GM12892 (cell line): ENCODE measurements at places on chromosomes 7 and 10.

- DNase-seq = no peak
Observed at GRCh38 chr10:109773288-109774120, 149.8 kb downstream of the XPNPEP1 start.

DNA sequence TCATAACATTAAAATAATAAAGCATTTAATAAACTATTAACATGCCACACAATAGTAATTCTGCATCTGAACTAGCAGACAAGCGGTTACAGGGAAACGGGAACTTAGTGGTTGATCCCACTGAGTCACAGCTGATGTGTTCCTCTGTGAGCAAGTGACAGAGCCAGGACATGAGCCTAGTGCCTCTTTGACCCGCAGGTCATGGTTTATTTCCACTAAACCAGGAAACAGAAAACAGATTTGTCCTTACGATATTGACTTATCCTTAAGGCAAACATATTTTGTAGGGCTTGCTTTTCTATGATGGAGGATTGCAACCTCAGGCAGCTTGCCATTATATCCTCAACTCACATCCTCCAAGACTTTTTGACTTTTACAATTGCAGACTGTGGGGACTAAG lies 987.3 kb downstream of the CCSER2 start:
- DNase-seq = no peak

DNA sequence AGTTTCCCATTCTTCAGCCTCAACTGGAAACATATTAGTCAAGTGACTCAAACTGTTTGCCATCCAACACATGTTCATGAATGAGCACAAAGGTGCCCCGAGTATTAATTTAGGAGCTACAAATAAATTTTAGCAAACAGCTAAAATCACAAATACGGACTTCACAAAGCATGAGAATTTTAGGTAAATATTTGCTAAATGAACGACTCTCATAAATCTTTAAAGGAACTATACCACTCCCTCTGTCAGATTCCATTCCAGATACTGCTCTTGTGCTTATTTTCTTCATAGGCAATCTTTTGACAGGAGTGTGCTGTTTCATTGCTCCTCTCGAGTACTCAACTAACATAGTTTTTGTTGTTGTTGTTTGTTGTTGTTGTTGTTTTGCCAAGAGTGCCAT lies 330.9 kb downstream of the PARD3 start:
- DNase-seq = no peak

- DNase-seq = no peak
Observed at GRCh38 chr7:28328822-28329660, 83.3 kb upstream of the CREB5 start.

DNA sequence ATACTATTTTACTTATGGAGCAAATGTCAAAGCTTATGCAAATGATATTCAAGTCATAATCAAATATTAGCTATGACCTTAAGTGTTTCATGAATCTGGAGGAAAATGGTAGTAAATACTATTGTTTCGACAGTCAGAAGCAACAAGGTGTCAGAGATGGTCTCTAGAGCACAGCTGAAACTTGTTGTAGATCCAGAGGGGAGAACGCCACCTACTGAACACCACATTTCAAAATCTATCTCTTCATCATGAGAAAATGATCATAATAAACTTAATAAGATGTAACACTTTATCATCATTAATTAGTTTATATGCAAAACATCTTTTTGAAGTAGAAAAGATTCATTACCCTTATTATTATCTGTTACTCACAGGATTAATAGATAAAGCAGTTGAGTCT lies 418.7 kb downstream of the GATA3 start:
- DNase-seq = no peak

GRCh38 chr10:123550675-123551096 lies 115.5 kb upstream of the GPR26 start:
- DNase-seq = no peak

GRCh38 chr7:102472126-102473041 lies 6.3 kb downstream of the POLR2J start:
- no peak for DNase-seq

DNA sequence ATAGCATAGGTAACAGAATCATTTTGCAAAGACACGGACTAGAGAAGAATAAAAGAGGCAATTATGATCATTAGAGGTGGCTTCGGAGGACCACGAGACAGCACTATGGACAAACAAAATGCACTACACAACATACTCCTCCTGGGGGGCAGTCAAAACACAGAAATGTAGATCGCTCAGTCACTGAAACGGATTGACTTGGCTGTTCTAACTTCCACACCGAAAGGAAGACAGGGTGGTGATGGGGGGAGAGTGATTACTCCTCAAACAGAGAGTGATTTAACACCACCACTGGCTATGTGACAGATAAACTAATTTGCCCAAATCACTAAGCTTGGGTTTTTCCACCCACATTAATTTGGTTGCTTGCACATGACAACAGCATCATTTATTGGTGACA lies 14.1 kb upstream of the PPA1 start:
- DNase-seq = no peak

GRCh38 chr10:127612-128432 lies 7.4 kb upstream of the ZMYND11 start:
- peak; percentile 18 for DNase-seq

DNA sequence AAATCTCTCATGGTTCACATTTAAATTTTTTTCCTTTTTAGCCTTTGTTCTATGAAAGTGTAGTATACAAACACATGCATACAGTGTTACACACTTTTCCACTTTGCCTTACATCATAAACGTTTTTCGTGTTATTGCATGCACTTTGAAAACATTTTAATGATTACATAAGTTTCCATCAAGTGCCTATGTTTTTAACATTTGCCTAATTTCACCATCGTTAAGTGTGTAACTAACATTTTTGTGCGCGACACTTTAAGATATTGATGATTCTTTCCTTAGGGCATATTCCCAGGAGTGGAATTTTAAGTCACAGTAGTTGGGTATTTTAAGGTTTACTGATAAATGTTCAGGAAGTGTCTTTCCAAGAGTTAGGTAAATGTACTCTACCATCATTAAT lies 1.5 kb upstream of the FRAT2 start:
- no peak for DNase-seq

DNA sequence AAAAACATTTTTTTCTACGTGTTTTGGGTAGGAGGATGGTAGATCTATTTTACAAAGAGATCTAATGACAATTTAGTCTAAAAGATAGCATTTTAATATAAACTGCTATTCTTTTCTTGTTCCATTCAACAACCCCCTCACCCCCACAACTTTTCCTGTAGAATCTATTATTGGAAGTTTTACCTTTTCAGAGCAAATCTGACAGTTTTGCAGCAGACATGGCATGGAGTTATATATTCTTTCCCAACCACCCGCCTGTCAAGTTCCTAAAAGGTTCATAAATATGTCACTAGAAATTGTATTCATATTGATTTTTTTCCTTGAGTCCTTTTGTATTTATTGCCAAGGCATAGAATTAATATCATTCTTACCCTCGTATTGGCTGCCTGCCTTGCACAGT lies 21.5 kb upstream of the NAMPT start:
- no peak for DNase-seq

DNA sequence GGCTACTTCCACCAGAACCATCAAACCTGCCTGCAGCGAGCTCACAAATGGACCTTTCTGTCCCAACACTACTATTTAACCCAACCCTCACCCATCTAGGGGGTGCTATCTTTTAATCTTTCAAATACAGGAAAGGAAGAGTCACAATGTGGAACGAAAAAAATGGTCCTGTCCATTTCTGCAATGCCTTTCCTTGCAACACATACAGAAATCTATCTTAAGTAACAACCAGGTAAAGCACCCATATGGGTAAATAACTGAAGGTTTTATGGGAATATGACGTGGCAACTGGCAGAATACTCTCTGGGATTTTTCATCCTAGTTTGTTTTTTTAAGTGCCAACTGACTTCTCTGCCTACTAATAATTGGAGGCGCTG lies 24.6 kb downstream of the TNS3 start:
- DNase-seq = no peak

DNA sequence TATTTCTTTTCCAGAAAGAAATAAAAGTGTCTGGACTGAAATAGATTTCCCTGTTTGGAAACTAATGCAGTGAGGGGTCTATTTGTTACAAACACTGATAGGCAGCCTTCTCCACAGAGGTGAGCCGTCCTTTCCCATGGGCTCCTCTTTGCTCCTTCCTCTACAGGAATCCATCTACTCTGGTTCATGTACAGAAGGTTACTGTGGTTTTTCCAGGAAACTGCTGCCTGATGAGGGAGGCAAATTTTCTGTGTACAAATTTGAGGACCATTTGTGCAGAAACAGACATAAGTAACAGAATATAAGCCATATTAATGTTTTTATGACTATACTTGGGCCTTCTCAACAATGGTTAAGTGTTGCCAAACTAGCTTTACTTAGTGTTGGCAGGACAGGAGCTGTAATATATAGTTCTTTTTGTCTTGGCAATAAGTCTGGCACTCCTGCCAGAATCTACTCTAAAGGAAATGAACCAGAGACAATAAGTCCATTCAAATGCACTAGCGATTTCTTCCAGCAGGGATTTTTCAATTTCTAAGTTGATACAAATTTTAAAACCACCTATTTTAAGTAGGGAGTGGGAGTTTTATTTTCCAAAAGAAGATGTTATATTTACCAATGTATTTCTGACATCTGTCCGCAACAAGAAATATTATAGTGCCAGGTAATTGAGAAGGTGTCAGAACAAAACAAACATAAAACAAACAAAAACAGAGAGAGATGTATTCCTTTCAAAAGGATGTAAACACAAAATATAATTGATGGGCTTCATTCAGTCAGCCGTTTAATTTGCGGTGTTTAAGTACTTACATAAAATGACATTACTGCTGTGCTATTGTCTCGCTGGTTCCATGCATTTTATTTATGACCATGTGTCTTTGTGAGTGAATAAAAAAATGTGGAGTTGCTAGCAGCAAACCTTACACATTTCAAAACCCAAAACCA lies 91.0 kb upstream of the NFE2L3 start:
- DNase-seq = no peak

- DNase-seq = no peak
Observed at GRCh38 chr7:33334349-33334748, 205.0 kb downstream of the BBS9 start.

GRCh38 chr10:7100032-7100702 lies 310.7 kb downstream of the SFMBT2 start:
- DNase-seq = no peak

GRCh38 chr7:45606931-45607330 lies 32.8 kb downstream of the ADCY1 start:
- DNase-seq = no peak

DNA sequence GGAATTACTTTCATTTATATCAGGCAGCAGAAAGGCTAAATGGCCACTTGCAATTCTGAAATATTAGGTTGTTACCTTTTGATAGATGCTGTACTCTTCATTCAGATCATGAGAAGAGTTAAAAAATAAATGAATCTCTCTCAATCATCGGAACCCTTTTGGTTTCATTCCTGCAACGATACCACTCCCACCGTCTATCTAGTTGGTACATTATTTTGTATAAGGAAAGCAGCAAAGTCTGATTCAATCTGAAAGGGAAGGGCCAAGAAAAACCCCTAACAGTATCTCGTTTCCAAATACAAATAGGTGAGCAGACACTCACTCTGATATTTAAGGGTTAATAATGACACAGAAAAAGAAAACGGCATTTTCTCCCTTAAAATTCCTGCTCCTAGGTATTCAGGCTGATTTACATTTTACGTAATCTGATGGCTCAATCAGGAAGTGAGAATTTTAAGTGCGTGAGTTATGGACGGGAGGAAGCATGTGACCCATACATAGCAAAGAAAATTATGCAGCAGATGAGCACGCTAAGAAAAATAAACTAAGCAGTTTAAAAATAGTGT lies 209.4 kb upstream of the KLF14 start:
- no peak for DNase-seq

GRCh38 chr10:73648975-73649829 lies 6.6 kb downstream of the SYNPO2L start:
- no peak for DNase-seq

GRCh38 chr10:114631666-114632417 lies 26.2 kb downstream of the ABLIM1 start:
- DNase-seq = peak; percentile 32

- DNase-seq = no peak
Observed at GRCh38 chr7:5709347-5709950, 72.0 kb downstream of the RNF216 start.

DNA sequence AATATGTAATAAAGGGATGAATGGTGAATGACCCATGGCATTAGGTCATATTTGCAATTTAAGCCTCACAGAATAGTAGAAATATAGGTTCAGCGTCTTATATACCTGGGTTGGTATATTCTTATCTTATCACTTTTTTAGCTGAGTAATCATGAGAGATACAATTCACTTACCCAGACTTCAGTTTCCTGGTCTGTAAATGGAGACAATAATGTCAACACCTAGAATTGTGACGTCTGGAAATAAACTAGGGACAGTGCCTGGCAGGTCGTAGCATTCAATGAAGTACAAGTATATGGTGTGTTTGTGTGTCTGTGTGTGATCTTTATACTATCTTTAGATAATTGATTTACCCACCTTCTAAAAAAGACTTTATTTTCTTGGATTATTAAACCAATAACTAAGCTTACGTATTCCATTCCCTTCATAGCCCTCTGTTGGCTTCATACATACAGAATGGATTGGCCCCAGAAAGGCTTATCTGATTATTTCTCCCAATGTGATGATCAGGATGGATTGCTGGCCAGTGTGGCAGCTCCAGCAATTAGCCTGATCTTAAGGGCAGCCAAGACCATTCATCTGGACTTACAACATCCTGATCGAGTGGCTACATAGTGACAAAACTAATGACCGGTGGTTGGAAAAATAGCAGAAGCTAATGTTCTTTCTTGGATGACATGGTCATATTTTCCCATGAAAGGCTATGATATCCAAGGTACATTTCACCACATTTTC lies 121.2 kb upstream of the NPVF start:
- DNase-seq = no peak

GRCh38 chr10:52954407-52954806 lies 181.8 kb upstream of the MBL2 start:
- DNase-seq = no peak

GRCh38 chr10:112539340-112539739 lies 92.3 kb downstream of the VTI1A start:
- DNase-seq = no peak

- DNase-seq = no peak
Observed at GRCh38 chr7:22810843-22811242, 11.8 kb downstream of the TOMM7 start.

DNA sequence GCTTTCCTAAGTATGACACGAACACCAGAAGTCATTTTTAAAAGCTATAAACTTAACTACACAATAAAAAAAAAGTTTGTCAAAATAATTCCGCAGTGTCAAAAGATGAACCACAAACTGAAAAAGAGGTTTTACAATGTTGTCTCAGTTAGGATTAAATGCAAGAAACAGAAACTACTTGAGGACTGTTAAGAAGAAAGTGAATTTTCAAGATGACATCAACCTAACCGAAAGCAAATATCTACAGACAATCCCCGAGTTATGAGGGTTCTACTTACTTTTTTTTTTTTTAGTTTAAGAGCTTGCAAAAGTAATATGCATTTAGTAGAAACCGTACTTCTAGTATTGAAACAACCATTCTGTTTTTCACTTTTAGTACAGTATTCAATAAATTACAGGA lies 62.3 kb downstream of the TFPI2 start:
- DNase-seq = no peak
